HT-29 (cell line): ENCODE measurements at places on chromosomes 1 and 21. TPM values are rescaled to one million over a fixed set of nuclear protein-coding genes. Genes with fewer than 3 reads are reported as not detected.

DNA sequence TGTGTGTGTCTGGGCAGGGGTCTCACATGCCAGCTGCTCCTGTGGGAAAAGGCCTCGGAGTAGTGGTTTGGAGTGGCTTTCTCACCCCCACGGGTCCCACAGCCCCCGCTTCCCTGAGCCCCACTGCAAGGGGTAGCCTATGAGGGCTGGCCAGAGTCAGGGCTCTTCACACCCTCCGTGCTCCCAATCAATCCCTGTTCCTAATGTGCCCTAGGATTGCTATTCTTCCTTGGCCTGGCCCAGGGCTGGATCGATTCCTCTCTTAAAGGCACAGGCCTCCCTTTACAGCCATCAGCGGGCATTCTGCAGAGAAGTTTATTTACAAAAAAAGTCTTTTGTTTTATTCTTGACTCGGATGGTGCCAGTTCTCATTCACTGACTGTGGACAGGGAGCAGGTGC, 19.3 kb upstream of the ACTL8 start:
- no peak for DNase-seq

DNA sequence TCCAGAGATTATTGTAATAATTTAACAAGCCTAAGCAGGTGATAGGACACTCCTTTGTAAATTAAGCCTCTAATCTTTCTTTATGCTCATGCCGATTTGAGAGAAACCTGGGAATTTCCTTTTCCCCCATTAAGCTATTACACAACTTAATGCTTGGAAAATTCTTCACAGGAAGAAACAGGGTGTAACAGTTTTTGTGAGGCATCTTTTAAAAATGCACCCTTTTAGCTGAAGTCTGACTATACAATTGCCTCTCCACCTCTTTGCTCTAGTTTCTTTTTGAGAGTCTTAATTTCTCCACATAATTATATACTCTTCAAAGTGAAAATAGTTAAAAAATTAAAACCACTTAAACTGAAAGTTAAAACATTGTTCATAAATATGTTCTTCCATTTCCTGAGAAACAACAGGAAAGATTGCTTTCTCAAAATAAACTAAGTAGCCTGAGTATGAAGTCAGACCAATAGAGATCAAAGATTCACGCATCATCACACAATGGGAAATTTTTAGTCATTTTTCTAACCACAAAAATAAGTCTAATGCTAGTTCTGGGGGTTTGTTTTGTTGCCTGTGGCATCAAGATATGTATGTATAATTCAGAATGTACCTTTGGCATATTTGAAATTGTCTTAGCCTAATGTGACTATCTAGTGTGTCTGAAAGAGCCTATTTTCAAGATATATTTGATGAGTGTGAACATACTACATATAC, 34.7 kb downstream of the LRRC8D start:
- DNase-seq: no peak

DNA sequence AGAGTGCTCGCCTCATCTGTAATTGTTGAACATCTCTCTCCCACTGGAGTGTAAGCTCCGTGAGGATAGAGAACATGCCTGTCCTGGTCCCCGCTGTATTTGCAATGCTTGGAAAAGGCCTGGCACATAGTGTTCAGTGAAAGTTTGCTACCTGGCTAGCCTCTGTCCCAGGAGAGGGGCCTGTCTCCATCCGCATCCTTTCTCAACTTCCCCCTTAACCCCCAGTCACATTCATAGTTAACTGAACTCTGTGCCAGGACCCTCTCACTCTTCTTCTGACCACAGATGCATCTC, 15.2 kb downstream of the SPOCD1 start:
- no peak for DNase-seq

DNA sequence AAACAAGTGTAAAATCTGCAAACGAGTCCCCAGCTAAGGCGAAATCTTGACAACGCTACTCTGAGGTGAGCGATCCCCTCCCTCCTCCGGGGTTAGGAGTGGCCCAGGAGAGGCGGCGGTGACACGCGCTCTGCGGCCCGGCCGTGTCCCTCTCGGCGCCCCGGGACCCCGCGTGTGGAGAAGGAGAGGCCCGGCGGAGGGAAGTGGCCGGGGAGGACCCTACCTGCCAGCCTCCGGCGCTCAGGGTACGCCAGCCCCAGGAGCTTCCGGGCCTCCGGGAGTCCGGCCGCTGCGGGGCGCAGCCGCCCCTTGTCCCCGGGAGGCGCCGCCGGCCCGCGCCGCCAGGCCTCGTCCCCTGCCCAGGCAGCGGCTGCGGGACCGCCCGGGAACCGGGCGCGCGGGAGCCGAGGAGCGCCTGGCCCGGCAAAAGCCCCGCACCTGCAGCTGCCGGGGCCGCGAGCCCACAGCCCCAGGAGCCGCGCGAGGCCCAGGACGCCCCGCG, 543 bp downstream of the ABCB10 start:
- DNase-seq: peak; percentile 38

The ZP4 gene
- total RNA-seq: not detected in 2 replicates

DNA sequence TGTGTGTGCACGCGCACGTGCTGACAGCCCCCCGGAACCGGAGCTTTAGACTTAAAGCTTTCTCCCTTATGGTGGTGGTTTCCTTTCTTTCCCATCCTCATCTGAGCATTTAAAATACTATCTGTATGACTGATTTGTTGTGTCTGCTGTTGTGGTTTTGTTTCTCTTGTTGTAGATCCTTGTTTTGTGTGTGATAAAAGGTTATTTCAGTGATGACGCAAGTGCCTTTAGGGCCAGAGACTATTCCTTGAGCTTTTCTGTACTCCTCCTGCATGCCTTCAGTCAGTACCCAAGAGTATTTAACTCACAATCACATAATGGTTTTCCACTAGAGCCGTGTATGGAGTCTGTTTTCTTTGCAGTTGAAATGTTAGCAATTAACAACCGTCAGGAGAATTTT, 45.4 kb downstream of the LCA5L start:
- DNase-seq: no peak

- peak; percentile 41 for DNase-seq
Observed at GRCh38 chr1:156740237-156740740, 599 bp downstream of the MRPL24 start.

GRCh38 chr1:145901312-145902021, 8.4 kb downstream of the ITGA10 start:
- DNase-seq: no peak

GRCh38 chr1:33682371-33682770, 181.5 kb upstream of the HMGB4 start:
- no peak for DNase-seq
